WERI-Rb-1 (cell line): ENCODE measurements at places on chromosomes 7 and 10.

DNA sequence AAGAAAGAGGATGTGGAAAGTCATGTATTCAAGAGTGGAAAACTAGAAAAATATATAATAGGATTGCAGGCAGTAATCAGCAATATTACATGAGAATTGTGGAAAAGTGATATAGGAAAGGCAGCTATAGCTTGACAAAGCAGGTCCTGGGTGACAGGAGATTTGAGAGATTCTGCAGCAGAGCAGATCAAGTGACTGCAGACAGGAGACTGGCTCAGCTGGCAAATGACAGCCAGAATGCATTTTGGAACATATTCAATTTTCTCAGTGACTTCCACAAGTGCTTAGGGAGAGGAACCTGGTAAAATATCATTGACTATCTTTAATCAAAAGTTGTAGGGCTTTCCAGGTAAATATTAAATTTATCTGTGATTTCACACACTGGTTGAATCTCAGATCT is 260.5 kb upstream of the CACNA2D1 start:
- DNase-seq: no peak

GRCh38 chr7:106273009-106273668 is 11.6 kb downstream of the NAMPT start:
- DNase-seq: no peak

DNA sequence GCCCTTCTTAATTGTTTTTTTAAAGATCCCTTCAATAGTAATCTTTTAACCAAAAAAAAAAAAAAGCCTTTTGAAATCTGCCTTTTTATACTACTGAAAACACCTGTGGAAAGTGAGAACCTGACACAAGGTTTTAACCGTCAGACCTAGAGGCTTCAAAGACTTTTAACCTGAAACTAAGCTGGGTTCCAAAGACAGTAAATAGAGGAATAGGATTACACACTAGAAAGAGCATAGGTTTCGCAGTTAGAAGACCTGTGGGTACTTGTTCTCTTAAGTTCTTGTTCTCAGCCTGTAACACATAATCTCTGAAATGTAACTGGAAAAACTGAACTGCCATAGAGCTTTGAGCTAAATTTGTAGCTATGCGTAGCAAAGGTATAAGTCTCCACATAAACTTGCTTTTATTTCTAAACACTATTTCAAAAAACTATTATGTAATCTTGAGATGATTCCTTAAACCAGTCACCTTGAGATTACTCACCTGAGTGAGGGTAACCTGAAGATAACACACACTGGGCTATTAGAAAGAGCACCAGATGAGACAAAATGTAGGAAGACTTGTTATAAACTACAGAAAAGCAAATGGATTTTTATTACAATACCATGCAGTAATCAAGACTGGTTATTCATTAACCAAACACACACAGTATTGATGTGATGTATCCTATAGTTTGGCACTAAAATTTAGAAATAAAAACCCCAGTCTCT is 196.6 kb upstream of the FRMD4A start:
- DNase-seq: no peak

DNA sequence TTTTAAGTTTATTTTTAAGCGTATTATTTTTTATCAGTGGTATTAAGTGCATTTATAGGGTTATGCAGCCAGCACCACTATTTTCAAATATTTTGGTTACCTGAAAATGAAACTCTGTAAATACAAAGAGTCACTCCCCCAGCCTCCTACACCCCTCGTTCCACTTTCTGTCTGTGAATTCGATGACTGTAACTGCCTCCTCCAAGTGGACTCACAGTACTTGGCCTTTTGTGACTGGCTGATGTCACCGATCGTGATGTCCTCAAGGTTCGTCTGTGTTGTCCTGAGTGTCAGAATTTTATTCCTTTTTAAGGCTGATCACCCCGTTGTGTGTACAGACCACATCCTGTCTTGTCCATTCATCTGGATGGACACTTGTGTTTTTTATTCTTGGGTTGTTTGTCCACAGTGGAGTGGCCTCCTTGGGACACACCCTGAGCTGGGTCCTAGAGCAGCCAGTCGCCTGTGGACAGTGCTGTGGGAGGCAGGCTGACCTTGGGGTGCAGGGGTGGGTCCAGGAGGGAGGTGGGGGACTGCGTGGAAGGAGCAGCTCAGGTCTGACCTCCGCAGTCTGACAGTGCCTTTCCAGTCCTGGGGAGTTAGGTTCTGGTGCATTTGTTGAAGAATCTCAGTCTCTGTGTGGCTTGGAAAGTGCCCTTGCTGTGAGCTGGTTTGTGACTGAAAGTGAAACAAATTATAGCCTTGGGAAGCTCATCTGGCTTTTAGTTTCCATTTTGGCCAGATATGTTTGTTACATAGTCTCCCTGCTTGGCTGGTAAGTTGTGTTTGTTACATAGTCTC is 6.9 kb downstream of the MTG1 start:
- DNase-seq: no peak

GRCh38 chr7:136997735-136998134 is 129.3 kb downstream of the CHRM2 start:
- DNase-seq: no peak

DNA sequence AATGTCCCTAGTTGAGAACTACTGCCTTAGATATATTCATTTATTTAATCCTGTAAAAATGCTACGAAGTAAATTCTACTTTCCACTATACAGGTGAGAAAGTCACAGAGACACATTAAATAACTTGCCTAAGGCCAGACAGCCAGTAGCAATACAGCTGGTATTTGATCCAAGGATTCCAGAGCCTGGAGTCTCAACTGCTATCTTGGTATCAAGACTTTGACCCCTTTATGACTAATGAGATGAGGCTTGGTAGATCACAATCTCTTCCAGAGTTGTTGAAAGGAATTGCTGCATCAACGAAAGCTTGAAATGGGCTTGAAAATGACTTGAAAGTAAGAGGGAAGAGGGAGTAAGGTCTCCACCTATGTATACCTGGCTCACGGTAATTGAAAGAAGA is 83.3 kb downstream of the ORC5 start:
- no peak for DNase-seq

DNA sequence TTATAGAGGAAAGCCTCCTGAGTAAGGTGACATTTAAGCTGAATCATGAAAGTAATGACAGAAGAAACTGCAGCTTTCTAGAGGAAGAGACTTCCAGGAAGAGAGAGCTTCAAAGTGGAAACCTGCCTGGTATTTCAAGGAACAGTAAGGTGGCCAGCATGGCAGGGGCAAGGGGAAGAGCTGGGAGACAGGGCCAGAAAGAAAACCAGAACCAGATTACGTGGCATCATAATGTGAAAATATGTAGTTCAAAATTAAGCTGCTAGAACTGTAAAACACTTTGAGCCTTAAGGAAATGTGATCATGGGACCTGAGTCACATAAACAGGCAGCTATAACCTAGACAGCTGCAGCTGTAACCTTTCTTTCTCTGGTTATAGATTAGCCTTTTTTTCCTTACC is 238.0 kb upstream of the FOXK1 start:
- no peak for DNase-seq

GRCh38 chr10:44982496-44982895 is 3.9 kb upstream of the DEPP1 start:
- no peak for DNase-seq

GRCh38 chr7:102811942-102812678 is 63.3 kb downstream of the FAM185A start:
- no peak for DNase-seq

DNA sequence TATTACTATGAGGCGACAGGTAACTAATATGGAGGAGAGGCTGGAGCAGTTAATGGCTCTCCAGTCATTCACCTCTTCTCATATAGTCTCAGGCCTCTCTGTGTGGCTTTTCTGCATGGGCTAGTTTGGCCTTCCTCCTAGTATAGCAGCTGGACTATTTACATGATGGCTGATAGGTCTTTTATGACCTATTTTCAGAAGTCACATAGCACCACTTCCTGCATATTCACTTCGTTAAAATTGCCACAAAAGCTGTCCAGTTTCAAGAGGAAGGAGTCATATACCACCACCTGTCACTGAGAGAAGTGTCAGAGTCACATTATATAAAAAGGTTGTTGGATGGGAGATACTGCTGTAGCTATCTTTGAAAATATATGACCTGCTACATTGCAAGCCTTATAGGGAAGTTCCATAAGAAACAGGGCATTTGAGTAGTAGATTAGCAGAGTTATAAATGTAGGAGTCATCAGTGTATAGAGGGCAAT is 8.0 kb upstream of the DMTF1 start:
- DNase-seq: no peak

DNA sequence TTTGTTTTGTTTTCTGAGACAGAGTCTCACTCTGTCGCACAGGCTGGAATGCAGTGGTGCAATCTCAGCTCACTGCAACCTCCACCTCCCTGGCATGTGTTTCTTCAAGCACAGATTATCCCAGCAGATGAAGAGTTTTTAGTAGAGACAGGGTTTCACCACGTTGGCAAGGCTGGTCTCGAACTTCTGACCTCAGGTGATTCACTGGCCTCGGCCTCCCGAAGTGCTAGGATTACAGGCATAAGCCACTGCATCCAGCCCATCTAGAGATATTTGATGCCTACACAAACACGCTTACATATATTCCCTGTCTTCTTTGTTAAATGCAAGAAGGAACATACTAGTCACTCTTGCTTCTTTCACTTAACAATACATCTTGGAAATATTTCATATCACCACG is 5.9 kb upstream of the PTF1A start:
- DNase-seq: no peak

GRCh38 chr7:50838675-50839377 is 56.1 kb upstream of the GRB10 start:
- no peak for DNase-seq

DNA sequence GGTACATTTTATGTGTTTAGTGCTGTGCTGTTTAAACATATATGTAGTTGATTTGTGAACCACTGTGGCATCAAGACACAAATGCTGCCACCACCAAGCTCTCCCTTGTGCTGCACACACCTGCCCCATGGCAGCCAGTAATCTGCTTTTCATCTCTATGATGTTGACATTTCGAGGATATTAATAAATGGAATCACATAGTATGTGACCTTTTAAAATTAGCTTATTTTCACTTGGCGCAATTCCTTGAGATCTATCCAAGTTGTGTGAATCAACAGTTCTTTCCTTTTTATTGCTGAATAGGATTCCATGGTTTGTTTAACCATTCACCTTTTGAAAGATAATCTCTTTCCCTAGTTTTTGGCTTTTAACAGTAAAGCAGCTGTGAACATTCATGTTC is 73.1 kb downstream of the BMPR1A start:
- DNase-seq: no peak

- DNase-seq: no peak
These were observed 28.0 kb downstream of the IKZF1 start for GRCh38 chr7:50332241-50333165.

- no peak for DNase-seq
These were observed 151.6 kb upstream of the CACNA2D1 start for GRCh38 chr7:82595176-82595575.

DNA sequence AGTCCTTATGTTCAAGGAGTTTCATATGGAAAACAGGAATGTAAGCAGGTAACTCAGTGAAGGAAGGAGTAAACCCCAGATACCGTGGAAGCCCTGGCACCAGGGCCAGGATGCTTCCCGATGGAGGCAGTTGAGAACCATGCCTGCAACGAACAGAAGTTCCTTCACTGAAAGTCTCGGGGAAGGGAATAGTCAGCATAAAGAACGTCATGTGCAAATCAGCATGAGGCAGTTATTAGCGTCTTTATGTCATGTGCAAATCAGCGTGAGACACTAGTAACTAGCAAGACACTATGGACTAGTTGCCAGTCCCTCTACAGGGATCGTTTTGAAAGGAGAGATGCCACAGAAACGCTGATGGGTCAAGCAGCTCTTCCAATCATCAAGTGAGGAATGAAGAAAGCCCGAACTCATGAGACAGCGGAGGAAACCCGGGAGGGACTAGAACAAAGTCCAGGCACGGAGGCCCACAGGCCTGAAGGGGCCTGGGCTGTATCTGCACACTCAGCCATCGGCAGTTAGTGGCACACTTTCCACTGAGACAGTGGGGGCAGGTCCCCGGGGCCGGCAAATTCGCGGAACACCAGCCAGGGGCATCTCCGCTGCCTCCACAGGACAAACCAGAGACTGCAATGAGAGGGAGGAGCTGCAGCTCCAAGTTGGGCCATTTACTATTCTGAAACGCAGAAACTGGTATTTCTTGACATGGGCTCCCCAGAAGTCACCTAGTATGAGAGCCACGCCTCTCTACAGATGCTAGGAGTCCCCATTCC is 109.6 kb downstream of the SFMBT2 start:
- no peak for DNase-seq

DNA sequence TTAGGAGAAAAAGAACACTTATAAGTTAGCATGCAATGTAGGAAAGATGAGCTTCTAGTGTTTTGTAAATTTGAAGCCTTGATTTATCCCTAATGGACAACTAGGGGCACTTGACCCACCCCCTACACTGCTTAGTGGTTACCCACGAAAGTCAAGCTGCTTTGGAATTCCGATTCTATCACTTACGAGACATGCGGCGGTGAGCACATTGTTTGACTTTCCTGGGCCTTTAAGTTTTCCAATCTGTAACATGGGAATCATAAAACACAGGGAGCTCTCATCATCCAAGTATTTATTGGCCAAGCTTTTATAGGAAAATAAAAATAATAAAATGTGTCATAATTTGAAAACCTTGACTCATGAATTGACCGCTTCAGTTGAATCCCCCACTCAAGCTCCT is 78.7 kb upstream of the PDK4 start:
- DNase-seq: no peak

DNA sequence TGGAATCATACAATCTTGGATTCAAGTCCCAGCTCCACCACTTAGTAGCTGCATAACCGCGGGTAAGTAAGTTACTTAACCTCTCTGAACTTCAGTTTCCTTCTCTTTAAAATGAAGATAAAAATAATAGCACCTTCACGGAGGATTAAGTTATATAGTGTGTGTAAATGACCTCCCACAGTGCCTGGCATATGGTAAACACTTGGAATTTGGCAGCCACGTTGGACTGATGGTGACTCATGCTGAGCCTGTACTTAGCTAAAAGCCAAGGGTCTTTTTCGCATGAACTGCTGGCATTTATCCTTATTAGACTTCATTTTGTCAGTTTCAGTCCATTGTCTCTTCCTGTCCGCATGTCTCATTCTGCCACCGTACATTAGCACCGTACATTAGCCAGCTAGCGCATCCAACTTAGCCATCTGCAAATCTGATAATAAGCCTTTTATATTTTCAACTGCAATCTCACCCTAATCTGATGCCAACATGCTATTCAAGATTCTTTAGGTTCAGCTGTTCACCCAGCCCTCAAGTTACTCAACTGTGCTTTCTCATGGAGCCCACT is 11.2 kb downstream of the SLC13A4 start:
- DNase-seq: peak; percentile 40

- DNase-seq: no peak
These were observed 179.5 kb upstream of the RNF32 start for GRCh38 chr7:156460858-156461627.

DNA sequence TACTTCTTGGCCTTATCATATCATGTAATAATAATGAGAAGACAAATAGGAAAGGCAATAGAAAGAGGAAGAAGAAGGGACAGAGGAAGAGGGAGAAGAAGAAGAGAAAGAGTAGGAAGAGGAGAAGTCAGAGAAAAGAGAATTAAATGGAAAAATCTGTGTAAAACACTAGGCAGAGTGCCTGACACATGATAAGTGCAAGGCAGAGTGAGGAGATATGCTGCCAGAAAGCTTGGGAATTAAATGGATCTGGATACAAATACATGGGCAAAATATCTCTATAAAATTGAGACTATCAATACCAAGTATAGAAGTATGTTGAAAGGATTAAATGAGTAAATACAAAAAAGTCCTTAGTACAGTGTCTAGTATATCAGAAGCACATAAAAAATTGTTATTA is 124.8 kb downstream of the CACNA2D1 start:
- no peak for DNase-seq
